ENCODE measurements at places on chromosomes 11 and 22.

- no peak for DNase-seq
Measured at GRCh38 chr11:115144914-115145313, 359.3 kb downstream of the CADM1 start.

- no peak for DNase-seq
Measured at GRCh38 chr11:15579287-15580001, 464.7 kb downstream of the INSC start.

GRCh38 chr11:127693686-127694085 is 693.1 kb upstream of the KIRREL3 start:
- DNase-seq = no peak

DNA sequence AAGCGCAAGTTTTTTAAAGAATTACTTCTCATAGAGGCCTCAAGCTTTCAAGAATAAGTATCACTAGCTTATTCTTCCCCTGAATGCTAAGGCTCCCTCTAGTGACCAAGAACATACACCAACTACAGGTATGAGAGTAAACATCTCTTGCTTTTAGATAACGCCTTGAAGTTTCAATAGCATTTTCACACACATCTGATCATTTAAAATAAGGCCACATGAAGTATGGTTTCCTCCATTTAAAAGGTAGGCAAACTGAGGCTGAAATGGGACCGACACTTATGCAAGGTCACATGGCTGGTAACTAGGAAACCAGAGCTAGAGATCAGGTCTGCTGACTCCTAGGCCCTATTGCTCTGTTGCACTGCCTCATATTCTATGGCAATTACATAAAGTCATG is 66.5 kb downstream of the CCDC34 start:
- DNase-seq = no peak

DNA sequence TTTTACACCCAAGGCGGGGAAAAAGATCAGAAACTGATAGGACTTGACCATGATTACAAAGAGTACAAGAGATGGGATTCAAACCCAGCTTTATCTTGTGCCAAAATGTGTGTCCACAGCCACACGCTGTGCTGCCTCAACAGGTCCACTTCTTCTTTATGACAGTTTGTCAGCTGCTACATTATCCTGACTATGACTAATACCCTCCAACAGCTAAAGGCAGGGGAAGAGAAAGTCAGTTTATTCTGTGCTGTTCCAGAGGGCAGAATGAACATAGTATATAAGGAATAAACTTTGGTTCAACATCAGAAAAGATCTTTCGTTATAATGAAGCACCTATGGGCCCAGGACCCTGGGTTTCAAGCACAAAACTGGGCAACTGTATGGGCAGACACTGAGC is 668.2 kb upstream of the TENM4 start:
- DNase-seq = no peak

- DNase-seq = no peak
Measured at GRCh38 chr11:57224128-57224527, 12.9 kb downstream of the APLNR start.

DNA sequence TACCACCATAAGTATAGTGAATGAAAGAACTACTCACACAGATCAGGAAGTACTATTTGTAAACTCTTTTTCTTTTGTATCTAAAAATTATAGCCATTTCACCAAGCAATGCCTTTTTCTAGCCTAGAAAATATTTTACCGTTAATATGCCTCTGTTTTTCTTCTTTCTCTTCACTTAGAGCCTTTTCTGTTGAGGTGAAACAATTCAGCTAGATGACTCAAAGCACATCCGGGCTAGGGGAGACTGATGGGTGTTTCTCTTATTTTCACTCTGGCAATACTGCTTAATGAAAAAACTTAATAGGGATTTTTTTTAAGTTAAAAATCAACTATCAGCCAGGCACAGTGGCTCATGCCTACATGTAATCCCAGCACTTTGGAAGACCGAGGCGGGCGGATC is 93.3 kb downstream of the SGSM3 start:
- DNase-seq = no peak

GRCh38 chr11:22797047-22797446 is 32.6 kb downstream of the SVIP start:
- no peak for DNase-seq

Measured in foreskin fibroblast (primary cell).